NCI-H345 (cell line): ENCODE measurements at places on chromosomes 7 and 10.

DNA sequence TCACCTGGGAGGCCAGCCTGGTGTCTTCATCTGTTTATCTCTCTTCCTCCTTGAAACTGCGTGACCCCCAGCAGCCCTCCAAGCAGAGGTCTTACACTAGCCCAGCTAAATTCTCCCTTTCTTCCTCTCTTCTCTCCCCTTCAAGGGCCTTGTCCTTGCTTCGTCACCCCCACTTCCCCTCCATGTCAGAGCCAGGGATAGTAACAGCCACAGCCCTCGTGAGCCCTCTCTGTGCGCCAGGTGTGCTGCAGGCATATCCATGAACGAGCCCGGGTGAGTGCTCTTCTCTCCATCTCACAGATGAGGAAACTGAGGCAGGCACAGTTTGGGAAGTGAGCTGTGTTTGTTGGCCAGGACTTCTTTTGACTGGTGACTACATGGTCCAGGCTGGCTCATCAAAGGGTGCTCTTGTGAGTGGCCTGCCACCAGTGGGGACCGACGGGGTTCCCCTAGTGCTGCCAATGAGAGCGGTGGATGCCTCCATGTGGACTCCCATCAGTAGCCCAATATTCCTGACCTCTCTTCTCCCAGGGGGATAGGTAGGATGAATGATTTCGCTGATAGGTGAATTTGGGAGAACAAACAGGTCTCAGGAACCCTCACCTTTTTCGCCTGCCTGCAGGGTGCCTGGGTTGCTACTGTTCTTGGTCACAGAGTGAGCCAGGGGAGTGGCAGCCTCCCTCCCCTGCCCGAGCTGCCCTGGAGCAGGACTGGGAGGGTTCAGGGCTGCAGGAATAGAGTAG lies 38.1 kb downstream of the ADRA2A start:
- DNase-seq: no peak

DNA sequence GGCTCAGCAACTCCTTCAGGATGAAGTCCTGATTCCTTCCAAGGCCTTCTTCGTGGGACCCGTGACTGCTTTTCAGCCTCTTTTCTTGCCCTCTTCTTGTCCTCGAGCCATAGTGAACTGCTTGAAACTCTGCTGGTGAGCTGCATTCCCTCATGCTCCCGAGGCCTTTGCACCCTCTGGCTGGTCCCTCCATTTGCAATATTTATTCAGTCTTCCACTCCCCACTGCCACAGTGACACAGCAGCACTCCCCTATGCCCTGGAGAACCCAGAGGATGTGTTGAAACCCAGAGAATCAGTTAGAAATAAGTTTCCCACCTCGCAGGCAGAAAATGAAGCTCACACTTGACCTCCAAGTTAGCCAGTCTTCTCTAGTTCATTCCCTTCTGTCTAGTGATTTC lies 22.3 kb upstream of the GAD2 start:
- no peak for DNase-seq

DNA sequence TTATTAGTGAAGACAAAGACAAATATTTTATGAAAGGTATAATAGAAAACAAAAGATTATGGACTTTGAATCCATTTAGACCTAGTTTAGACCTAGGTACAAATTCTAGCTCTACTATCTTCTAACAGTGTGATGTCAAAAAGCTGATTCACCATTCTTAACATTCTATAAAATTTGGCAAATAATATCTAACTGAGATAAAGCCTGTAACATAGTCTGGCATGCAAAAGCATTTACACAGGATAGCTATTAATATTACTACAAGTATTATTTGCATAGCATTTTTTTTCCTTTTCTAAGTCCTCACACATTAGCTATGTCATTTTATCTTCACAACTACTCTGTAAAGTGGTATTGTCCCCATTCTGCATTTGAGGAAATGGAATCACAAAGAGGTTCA lies 179.6 kb upstream of the LRRTM3 start:
- DNase-seq: no peak

- no peak for DNase-seq
Observed at GRCh38 chr7:101436857-101437576, 74.3 kb downstream of the COL26A1 start.

DNA sequence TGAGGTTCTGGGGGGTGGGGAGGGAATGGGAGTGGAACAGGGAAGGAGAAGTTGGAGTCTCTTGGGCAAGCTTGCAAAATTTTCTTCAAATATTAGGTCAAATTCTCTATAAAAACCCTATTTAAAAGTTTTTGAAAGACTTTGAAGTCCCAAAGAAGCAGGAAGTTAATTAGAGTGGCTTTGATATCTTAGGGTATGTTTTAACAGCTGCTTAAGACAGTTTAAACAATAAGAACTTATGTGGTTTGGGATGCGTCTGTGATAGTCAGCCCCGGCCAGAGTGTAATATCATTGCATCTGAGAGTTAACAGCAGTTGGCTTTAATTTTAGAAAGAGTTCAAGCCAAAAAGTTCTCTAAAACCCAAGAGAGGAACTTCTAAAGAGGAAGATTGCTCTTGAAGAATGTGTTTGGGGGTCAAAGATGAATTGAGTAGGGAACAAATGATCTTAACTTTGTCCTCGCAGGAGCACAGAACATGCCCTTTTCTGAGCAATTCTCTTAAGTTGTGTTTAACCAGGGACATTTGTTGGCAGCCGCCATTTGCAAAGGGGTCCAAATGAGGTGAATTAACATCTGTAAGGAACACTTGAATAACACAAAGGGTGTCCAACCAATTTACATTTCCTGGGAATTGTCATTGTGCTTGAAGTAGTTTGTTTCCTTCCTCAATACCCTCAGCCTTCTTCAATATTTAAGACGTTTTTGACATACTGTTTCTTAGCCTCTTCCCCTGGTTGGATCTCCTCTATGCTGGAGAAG lies 182.4 kb downstream of the PTEN start:
- DNase-seq: no peak

DNA sequence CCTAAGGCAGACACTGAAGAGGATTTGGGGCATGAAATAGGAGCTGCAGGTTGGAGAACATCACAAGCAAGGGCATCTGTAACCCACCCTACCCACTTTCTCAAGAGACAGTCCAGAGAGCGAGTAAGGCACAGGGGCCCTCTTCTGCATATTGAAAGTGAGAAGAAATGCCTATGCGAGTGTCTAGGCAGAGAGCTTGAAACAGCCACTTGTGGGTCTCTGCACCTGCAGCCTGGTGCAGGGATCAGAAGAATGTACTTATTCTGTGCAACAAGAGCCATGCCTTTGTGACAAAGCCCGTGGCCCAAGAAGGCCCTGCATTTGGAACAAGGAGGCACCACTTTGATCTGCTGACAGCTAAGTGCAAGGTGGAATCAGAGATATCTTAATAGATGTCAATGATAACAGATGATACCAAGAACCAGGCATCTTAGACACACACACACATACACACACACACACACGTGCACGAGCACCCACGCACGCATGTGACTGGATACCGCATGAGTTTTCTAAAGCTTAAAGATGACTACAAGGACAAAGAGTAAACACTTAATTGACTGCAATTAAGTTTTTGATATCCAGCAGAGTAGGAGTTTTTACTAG lies 89.3 kb downstream of the NPSR1 start:
- peak; percentile 40 for DNase-seq

DNA sequence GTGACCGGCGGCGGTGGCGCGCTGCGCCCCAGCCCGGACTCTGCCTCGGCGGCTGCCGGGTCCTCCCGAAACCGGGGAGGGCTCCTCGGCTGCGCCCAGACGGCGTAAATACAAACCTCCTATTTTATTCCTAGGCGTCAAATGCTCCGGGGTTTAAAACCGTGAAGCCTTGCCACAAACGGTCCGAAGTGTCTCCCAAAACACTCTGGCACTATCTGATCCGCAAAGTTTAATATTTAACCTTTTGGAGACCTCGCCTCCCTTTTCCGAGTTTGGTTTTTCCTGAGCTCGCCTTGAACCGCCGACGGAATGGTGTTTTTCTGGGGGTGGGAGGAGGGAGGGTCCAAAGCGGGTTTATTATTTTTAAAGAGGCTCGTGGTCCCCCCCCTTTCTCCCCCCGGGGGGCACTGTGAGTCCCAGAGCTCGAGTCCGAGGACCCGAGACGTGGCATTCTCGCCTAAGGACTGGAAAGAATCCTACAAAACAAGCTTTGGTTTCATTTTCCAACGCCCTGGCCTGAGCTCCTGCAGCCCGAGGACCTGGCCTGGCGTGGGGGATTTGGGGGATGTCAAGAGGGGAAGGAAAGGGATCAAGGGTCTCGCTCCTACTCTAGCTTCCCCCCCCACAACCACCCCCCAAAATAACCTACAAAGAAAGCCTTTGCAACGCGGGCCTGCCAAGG lies 1.8 kb downstream of the TNRC18 start:
- no peak for DNase-seq

GRCh38 chr7:130921391-130922180 lies 187.6 kb upstream of the KLF14 start:
- no peak for DNase-seq
